Skin of body (tissue), 3 donors: ENCODE measurements at places on chromosomes 5 and 9.

GRCh38 chr5:105639068-105639467, 2031.7 kb downstream of the EFNA5 start:
- no peak for DNase-seq

GRCh38 chr9:89701221-89701798, 96.5 kb downstream of the GADD45G start:
- no peak for DNase-seq

DNA sequence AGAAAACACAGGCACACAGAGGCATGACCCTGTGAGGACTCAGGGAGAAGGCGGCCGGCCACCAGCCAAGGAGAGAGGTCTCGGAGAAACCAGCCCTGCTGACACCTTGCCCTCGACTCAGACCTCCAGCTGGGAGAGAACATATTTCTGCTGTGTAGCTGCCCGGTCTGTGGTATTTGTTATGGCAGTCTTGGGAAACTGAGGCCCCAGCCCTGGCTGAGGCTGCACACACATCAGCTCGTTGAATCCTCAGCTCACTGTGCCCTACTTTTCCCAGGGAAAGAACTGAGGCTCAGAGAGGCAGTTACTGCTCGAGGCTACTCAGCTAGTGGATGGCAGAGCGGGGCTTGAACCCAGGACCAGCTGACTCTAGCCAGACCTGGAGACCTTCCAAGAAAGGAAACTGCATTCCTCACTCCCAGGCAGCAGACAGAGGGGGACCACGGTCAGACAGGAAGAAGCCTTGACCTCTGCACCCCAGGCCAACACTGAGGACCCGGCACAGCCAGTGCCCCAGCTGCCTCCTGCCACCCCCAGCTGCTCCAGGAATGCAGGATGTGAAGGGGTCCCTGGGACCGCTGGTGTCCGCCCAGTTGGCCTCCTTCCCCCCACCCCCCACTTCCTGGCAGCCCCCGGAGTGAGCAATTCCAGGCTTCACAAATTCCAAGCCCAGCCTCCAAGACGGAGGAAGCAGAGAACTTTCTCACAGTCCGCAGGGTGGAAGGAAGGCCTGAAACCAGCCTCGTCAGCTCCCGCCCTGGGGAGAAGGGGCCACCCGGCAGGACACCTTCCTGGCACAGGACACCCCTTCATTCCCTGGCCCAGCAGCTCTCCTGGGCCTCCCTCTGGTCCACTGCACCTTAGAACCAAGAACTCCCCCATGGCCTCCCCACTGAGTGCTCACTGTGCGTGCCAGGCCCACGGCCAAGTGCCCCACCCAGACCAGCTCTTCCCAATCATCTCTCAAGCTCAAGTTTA, 69.9 kb downstream of the LRSAM1 start:
- DNase-seq = peak; percentile 63

DNA sequence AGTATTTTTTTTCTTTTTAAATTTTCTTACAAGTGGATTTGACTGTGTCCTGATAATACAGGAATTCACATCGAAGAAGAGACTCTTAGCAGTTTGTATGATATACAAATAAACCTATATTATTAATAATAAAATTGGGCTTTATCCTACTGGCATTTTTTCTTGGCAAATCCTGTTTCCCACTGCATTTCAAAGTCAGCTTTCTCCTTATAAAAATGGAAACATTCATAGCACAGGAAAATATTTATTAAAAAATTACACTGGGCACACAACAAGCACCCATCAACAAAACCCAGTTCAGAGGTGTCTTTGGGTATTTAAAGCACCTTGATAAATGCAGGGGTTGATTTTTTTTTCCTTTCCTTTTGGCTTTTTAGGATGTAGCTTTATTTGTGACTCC, 200.9 kb downstream of the MEF2C start:
- no peak for DNase-seq

GRCh38 chr5:68046445-68046844, 169.1 kb upstream of the PIK3R1 start:
- peak; percentile 56 for DNase-seq

GRCh38 chr9:93601666-93602065, 25.3 kb downstream of the PHF2 start:
- no peak for DNase-seq

DNA sequence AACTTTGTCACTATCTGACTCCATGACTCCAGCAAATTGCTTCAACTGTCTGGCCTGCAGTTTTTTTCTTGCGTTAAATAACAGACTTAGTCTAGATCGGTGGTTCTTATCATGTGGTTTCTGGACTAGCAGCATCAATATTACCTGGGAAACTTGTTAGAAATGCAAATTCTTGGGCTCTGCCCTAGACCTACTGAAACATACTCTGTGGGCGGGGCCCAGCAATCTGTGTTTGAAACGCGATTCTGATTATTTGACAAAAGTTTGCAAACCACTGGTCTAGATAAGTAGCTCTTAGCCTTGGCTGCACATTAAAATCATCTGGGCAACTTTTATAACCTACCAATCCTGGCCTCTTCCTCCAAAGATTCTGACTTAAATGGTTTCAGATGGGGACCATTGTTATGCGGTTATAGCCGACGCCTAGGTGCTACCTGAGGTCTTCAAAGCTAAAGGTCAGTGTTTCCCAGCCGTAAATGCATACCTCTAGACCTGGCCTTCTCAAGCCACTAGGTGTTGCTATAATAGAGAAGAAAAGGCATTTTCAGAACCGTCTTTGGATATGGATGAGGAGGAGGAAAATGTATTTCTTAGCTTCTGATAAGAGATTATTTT, 74.0 kb downstream of the C9orf85 start:
- DNase-seq = no peak

- DNase-seq = no peak
Measured at GRCh38 chr5:157597277-157597676, 21.7 kb upstream of the ADAM19 start.

- DNase-seq = no peak
Measured at GRCh38 chr9:128285033-128285784, 9.1 kb downstream of the SWI5 start.

DNA sequence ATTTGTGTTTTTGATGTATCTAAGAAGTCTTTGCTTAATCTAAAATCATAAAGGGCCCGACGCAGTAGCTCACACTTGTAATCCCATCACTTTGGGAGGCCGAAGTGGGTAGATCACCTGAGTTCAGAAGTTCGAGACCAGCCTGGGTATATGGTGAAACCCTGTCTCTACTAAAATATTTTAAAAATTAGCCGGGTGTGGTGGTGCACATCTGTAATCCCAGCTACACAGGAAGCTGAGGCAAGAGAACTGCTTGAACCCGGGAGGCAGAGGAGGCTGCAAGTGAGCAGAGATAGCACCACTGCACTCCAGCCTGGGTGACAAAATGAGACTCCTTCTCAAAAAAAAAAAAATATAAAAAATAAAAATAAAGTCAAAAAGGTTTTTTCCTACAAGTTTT, 9.6 kb downstream of the IL6ST start:
- DNase-seq = no peak

- no peak for DNase-seq
Measured at GRCh38 chr5:14129123-14129522, 14.0 kb upstream of the TRIO start.

DNA sequence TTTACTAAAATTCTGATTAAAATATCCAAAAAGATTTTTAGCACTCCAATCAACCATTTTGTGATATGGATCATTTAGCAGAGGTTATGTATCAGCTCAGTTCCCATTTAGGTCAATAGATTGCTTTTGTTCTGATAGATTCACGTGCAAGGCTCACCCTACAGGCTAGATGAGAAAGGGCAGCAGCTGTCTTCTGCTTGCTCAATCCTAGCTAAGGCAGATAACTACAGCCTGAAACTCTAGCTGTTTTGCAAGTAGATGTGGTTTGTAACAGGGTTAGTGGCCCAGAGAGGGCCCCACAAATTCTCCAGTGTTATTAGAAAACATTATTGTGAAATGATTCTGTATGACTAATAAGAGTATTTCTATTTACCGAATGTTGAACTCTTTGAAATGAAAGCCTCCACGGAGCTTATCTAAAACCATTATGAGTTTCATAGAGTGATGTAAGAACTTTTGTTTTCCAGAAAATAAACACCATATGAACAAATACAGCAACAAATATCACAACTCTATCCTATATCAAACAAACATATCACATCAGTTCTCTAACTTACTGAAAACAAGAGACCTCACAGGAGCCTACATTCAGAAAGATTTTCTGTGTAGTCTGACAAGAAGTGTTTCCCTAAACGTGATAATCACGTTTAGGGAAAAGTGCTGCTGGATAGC, 841.9 kb upstream of the ACO1 start:
- DNase-seq = peak; percentile 57

DNA sequence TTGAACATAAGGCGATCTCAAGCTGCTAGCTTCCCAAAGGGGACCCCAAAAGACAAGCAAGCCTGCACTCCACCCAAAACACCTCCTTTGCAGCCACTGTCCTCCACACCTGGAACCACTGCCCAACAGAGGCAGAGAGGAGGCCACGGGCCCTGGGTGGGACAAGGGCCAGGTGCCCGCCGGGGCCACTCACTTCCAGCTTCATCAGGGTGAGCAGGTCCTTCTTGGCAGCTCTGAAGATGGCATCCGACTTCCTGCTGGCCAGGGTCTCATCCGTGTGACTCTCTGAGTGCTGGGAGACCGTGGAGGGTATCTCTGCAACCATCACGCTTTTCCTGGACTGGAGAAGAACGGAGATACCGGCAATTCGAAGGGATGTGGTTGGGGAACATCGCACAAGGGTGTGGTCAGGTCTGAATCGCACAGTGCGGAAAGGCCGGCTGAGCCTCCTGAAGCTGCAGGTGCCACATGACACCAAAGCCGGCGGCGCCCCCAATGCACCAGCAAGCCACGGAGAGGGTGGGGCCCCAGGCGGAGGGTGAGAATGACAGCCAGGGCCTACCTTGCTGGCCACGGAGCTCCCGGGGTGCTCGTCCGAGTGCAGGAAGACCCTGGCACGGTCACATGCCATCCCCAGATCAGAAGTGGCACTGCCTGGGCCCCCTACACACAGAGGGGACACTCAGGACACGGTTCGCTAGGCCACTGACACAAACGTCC, 44.6 kb downstream of the PNPLA7 start:
- no peak for DNase-seq

- no peak for DNase-seq
Measured at GRCh38 chr5:125537661-125538060, 791.2 kb upstream of the ZNF608 start.

DNA sequence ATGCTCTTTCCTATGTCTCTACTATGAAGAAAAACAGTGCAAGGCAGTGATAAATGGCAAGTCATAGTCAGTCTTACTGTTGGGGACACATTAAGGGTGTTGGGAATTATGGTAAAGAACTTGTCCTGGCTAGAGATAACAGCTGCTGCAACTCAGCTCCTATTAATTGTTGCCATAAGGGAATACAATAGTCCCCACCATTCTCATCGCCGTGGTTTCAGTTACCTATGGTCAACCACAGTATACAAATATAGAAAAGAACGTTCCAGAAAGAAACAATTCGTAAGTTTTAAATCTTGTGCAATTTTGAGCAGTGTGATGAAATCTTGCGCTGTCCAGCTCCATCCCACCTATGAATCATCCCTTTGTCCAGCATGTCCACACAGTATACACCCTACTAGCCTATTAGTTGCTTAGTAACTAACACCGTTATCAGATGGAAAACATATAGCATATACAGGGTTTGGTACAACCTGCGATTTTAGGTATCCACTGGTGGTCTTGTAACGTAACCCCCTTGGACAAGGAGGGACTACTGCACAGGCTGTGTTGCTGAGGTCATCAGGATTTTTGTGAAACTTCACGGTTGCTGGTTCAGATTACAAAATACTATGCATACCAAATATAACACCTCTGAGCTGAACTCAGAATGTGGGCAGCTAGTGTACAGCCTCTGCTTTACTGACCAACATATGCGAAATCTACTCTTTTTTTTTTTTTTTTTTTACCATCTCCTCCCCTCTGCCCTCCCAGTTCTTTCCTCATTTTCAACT, 53.5 kb downstream of the ZFR start:
- DNase-seq = no peak

DNA sequence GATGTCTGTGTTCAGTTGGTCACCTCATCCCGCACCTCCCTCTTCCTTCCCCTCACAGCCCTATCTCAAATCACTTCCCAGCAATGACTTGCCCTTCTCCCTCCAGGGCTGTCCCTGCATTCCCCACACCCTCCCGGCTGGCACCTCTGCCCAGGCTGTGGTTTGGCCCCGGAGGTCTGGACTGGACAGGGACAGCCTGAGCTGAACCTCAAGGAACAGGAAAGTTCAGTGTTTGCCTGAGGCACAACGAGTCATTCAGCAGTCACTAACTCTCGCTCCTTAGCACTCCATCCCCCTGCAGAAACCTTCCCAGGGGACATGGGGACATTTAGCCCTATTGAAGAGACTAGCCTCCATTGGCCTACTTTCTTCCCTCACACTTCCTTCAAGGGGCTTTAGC, 58.3 kb upstream of the MAP3K1 start:
- DNase-seq = no peak

DNA sequence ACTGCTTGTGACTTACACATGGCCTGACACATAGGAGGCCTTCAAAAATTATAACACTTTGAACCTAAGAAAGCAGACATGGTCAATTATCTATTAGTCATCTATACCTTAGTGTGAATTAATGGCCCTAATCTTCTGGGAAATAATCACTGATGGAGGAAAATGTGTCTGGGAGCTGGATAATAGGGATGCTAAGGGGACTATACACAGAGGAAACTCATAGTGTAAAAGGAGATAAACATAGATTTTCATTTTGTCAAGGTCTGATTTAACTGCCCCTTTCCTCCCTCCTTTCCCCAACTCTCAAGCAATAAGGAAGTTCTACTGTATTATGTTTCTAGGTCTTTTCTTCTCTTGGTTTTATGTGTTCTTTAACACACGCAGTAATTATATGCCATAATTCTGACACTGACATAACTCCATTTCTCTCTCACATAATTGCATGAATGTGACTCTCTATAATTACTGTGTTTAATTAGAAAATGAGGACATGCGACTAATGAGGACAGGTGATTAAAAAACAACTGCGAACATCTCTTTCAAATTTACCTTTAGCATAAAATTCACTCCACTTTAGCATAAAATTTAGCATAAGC, 18.7 kb upstream of the PRELID2 start:
- no peak for DNase-seq

- DNase-seq = no peak
Measured at GRCh38 chr9:78669591-78669990, 372.7 kb downstream of the PSAT1 start.

DNA sequence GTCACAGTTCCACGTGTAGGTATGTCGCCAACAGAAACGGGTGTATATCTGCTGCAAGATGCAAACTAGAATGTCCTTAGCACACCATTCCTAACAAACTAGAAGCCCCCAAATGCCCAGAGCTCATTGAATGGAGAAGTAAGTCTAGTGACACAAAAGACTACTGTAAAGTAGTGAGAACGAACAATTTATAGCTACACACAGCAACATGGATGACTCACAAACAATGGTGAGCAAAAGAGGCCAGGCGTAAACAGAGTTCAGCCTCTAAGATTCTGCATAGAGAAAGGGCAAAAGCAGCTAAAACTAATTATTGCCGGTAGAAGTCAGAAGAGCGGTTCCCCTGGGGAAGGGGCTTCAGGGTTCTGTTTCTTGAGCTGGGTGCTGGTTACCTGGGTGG, 74.7 kb downstream of the AMBP start:
- DNase-seq = no peak

DNA sequence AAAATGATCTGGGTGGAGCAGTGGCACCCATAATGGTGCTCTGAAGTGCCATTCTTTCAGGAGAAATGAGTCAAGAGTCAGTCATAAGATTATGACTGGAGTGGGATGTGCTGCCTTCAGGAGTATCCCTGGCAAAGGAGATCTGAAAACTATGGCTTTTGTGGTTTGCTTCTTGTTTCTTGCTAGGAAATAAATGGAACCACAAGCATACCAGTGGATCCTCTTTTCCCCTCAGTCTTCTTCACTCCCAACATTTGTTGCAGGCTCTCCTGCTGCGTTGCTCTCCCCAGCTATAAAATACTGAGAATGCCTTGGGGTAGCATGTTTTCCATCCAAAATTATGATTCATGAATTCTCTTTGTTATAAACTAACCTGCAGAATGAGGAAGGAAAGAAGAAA, 199.1 kb downstream of the NNT start:
- no peak for DNase-seq
